Brain microvascular endothelial cell (primary cell): ENCODE measurements at places on chromosomes 5 and 9.

DNA sequence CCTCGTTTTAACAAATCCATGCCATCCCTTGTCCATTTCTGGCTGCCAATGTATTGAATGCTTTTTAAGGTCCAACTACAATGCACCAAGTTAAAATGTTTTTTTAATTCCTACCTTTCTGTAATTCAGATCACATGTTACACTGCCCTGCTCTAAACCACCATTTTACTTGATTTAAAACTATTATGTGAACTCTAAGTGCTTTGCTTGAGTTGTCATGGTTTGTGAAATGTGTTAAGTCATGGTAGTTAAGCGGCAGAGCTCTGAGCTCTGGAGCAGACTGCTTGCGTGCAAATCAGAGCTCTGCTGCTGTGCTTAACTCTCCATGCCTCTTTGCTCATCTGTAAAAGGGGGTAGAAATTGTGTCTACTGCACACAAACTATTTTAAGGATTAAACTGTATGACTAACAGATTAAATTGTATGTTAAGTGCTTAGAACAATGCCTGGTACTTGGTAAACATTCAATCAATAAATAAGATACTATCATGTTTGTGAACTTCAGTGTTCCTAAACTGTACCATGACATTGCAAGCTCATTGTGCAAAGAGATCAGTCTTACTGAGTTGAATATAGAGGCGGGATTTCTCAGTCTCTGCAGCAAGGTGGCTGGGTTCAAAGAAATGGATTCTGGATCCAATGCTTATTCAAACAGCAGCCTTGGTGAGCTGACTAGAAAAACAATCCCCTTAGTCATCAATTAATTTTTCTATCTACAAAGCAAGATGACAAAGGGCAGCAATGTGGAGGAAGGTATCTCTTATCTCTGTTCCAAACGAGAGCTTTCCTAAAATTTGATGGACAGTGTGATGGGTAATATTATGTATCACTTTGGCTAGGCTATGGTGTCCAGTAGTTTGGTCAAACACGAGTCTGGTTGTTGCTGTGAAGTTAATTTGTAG, 16.1 kb upstream of the CMBL start:
- no peak for DNase-seq

DNA sequence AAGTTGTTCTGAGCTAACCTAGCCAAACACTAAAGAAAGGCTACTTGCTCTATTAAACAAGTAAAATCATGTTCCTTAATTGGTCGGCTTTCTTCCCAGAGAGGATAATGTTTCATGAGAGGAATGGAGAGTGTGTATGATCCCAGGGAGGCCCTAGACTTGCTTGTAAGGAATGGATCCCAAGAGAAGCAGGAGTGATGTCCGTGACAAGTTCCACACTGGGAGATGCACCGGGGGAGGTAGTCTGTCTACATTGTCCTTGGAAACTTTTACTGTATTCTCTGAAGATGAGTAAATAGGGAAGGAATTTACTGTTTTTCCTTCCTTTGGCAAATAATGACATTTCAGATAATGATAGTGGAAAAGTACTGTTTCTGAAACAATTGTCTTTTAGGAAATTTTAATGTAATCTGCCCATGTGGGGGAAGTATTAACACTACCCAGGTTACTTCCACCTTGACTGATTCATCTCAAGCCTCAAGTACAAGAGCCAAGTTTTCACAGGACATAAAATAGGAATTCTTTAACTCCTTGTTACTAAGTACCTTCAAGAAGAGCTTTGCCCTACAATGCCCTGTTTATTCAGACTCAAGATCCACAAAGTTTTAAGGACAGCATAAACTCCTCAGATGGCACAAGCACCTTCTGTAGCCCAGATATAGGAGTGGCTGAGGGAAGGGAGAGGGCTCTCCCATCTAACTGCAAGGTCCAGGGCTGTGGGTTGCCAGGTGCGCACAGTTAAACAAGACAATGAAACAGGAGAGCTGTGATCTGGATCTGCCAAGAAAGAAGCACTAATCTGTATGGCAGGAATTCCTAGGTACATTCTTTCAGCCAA, 152.1 kb downstream of the GNA14 start:
- peak; percentile 59 for DNase-seq

DNA sequence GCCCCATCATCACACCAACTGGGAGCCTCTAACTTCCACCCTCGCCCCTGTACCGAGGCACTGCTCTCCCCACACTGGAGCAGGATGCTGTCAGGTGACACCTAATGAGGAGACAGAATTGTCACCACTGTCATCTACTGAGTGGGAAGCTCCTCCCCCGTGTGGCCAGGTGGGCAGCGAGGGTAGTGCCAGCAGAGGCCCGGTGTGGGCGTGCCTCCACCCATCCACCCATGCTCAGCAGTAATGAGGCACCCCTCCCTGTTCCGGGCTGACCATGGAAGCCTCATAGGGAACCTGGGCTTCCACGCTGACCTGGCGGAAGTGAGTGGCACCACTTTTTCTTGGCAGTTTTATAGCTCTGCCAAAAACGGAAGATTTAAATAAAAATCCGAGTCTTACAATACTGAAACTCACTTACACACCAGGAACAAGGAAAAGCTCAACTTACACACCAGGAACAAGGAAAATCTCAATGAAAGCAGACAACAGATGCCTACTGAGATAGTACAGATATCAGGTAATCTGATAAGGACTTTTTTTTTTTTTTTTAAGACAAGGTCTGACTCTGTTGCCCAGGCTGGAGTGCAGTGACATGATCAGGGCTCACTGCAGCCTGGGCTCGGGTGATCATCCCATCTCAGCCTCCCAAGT, 30.6 kb upstream of the ASS1 start:
- DNase-seq = no peak

GRCh38 chr5:177553671-177554429, 513 bp downstream of the FAM193B start:
- no peak for DNase-seq

DNA sequence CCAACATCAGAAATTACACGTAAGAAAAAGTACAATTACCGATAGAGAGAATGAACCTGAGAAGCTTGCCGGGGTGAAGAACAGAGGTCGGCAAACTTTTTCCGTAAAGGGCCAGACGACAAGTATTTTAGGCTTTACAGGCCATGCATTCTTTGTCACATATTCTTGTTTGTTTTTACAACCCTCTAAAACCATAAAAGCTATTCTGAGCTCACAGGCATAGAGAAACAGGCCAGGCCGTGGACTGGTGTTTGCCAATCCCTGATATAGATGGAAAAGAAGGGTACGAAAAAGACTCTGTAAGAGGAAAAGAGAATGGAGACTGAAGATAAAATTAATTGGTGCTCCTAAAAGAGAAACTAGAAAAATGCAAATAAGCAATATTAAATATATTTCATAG, 15.4 kb downstream of the SFXN1 start:
- no peak for DNase-seq

GRCh38 chr5:178902849-178903248, 7.1 kb downstream of the ZFP2 start:
- no peak for DNase-seq

GRCh38 chr9:93301291-93301811, 117.4 kb downstream of the WNK2 start:
- DNase-seq = no peak

DNA sequence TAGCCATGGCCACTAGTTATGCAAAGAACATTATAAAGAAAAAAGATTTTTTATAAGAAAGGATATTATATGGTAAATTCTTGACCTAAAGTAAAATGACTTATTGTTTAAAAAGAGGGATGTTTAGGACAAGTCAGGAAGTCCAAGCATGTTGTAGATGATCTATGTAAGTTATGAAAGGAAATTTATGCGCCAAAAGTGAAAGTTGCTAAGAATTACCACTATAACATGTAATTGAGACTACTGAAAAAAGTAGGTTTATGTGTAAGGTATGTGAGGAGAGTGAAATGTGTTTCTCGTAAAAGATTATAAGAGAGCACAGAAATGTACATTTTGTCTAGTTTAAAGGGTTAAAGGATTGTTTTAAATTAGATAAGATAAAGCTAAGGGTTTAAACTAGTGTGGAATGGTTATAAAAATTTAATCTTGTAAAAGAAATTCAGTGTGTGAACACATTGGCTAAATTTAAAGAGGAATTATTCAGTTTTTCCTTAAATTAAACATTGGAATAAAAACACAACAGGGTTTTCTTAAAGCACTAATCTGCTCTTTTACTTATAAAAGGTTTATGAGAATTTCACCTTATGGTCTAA, 1100.4 kb upstream of the EDIL3 start:
- DNase-seq = no peak

DNA sequence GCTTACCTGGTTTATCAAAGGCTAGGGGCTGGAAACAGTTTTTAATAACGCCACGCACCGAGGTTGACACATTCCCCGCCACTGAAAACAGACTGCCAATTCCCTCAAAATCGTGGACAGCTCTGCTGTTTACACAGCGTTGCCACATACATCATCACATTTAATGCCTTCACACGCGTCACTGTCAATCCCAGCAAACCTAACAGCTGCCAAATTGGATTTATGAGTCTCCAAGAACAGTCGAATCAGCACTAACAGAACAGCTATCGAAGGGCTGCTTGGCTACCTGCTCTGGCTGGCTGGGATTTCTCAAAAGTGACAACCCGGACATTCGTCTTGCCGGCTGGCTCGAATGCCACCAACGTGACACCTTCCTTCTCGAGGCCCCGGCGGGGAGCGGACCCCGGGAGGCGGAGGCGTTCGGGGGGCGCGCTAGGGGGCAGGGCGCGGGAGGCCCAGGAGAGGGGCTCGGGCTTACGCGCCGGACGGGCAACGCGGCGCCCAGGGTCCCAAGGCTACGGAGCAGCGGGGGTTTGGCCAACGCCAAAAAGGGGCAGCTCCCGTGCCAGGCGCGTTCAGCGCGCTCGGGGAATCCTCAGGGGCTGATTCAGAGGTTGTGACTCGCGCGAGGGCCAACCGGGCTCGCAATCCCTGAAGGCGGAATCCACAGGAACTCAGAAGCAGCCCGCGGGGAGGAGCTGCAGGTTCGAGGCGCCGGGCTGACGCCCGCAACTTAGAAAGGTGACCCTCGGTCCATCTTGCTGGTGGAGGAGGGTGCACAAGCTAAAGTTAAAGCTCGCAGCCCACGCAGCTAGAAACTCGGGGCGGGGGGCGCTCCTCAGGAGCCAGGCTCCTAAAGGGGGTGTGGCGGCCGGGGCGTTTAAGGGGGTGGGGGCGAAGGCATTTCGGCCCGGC, 1.2 kb downstream of the CDC14B start:
- peak; percentile 48 for DNase-seq

- no peak for DNase-seq
Observed at GRCh38 chr5:56328753-56329560, 95.8 kb upstream of the ANKRD55 start.

- no peak for DNase-seq
Observed at GRCh38 chr5:35908228-35908627, 30.2 kb downstream of the CAPSL start.

GRCh38 chr5:6818594-6819511, 105.6 kb downstream of the TENT4A start:
- DNase-seq = no peak

- no peak for DNase-seq
Observed at GRCh38 chr9:2480255-2480837, 141.2 kb upstream of the VLDLR start.

- no peak for DNase-seq
Observed at GRCh38 chr5:158354958-158355357, 496.0 kb upstream of the CLINT1 start.

- DNase-seq = no peak
Observed at GRCh38 chr5:119316086-119316485, 39.7 kb upstream of the TNFAIP8 start.

DNA sequence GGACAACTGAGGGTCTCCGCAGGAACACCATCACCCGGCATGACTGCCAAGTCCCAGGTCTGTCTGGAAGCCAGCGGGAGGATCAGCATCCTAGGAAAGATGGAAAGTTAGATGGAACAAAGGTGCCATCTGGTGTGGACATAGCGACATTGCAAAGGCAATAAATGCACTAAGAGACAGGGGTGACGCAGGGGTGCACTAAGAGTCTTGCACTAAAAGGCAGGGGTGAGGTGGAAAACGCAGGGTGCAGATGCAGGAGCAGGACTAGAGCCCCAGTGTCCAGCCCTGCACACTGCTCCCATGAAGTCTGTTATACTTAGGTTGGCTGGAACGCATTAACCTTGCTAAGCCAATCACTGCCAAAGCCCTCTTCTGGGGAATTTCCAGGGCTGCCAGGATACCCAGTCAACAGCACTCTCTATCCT, 15.5 kb downstream of the ATOX1 start:
- DNase-seq = peak; percentile 67

DNA sequence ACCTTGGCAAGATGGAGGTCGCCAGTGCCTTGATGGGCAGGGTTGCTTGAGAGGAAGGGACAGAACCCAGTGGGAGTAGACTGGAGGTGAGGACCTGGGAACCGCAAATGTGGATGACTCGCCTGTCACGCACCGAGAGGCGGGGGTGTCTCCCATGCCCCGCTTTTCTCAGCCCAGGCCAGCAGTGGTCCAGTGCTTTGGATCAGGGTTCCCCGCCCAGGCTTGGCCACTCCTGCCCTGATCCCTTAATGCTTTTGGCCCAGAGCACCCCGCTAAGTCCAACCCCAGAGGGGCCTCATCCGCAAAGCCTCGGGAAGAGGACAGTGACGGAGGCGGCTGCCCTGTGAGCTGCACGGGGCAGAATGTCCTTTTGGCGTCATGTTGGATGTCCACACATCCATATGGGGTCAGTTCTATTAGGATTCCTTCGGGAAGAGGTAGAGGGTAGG, 2.4 kb downstream of the MRPS2 start:
- DNase-seq = no peak

- no peak for DNase-seq
Observed at GRCh38 chr5:137960141-137960540, 70.9 kb downstream of the PKD2L2 start.

- DNase-seq = no peak
Observed at GRCh38 chr5:1152156-1152555, 40.3 kb upstream of the SLC12A7 start.

GRCh38 chr9:109912726-109913460, 132.9 kb downstream of the PALM2AKAP2 start:
- no peak for DNase-seq

GRCh38 chr9:80679916-80680315, 1009.4 kb downstream of the TLE1 start:
- no peak for DNase-seq

- no peak for DNase-seq
Observed at GRCh38 chr5:10201223-10201868, 48.3 kb downstream of the ATPSCKMT start.

- peak; percentile 16 for DNase-seq
Observed at GRCh38 chr9:38263532-38263931, 129.0 kb upstream of the ALDH1B1 start.

- no peak for DNase-seq
Observed at GRCh38 chr5:146337928-146338327, 711 bp upstream of the POU4F3 start.

DNA sequence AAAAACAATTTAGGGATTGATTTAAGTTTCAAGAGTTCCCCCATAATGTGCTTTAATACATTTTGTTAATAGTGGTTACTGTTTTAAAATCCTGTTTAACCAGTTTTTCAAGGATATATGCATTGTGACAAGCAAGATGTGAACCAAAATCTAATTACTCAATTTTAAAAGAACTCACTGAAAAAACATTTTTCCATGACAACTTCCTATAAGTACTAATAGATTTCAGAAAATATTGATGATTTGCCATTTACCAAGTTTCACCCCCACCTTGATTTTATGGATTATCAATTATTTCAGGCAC, 4.9 kb upstream of the DNAJC21 start:
- DNase-seq = no peak
